Spinal cord (tissue), 10 donors: ENCODE measurements at places on chromosomes 6 and 20.
A peak's percentile ranks its signal among the peaks of the same experiment; 100 is the strongest.

DNA sequence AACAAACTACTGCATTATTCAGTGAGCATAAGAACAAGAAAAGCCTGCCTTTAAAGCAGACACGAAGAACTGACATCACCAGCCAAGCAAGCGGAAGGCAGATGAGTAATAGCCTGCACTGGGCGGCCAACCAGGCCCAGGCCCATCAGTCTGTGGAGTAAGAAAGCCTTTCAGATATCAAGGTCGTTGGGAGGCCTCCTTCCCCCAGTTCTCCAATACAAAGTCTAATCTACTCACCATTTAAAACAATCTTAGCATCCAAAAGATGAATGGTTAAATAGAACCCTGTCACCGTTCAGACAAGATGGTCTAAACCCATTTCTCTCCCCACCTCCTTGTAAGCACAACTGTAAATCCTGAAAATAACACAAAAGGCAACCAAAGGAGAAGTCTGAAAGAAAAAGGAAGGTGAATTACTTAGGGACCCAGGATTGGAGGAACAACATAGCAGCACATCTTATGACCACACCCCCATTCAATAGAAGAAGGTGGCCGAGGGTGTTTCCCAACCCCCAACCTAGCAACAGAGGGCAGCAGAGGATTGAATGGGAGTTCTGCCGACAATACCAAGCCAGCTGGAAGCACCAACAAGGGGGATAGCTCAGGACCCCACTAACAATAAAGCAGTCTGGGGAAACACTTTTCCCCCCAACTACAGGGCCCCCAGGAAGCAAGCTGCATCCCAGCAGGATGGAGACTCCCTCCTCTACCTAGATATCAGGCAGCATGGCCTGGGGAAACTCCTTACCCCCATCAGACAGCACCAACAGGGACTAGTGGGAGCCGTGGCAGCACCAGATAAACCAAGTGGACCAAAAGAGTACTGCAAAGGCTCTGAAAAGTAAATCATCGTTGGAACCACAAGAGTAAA is 67.9 kb downstream of the ZHX3 start:
- DNase-seq, result no peak

DNA sequence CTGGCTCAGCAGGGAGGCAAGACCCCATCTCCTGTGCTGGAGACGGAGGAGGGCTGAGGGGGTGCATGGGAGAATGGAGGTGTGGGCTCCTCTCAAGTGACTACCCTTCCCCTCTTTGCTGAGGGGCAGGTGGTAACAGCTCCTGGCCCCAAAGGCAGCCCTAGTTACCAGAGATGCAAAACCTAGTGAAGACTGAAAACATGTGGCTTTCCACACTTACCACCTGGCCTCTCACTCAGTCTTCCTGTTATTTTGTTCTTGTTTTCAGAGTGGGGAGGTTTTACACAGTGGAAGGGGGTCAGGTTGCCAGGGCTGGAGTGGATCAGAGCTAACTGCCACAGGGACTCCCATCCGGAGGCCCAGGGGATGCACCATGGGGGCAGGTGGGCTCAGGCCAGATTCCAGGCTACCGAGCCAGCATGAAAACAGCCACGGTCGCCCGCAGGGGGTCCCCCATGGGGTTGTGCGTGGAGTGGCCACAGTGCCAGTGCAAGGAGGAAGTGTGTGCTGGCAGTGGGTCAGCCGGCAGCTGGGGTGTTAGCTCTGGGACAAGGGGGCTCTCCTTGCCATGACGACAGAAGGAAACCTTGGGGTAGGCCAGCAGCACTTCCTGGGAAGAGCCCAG is 21.1 kb downstream of the MYT1 start:
- DNase-seq, result no peak

GRCh38 chr6:43668151-43669028 is 19.2 kb downstream of the MRPS18A start:
- no peak for DNase-seq

GRCh38 chr6:154994836-154995253 is 270 bp upstream of the TIAM2 start:
- DNase-seq, result no peak

DNA sequence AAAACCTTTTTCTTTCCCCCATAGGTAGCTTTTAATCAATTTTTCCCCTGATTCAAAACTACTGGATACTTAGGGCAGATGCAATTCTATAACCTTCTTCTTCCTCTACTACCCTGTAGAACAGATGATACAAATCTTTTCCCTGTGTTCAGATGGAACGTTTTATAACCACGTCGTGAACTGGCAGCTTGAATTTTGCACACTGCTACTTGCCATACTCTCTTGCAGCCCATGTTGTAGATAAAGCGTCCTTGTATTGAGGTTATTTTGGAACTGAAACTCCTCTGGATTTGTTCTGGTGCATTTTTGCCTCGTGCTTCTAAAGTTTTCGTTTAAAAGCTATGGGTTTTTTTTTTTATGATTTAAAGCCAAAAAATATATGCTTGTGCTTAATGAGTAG is 440.2 kb downstream of the RFPL4B start:
- DNase-seq, result no peak

- peak; percentile 31 for DNase-seq
Measured at GRCh38 chr6:23218751-23219150, 649.4 kb downstream of the HDGFL1 start.

DNA sequence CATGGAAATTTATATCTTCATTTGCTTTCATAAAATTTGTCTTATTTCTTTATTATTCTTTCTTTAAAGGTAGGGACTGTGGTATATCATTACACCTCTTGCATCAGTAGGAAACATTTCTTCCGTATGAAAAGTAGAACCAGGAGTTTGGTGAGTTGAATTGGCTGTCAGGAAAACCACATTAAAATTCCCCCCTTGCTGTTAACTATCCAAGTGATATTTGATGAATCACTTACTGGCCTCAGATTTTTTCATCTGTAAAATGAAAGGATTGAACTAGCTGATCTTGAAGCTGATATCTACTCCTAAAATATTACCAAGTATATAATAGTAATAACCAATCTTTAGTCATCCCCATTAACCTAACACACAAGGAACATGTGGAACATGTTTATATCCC is 460.9 kb downstream of the GJA1 start:
- no peak for DNase-seq

GRCh38 chr20:59577037-59577808 is 27.1 kb upstream of the PHACTR3 start:
- peak; percentile 29 for DNase-seq

- DNase-seq, result no peak
Measured at GRCh38 chr6:130132286-130132701, 90.5 kb downstream of the SAMD3 start.

- no peak for DNase-seq
Measured at GRCh38 chr20:31566658-31567379, 38.3 kb upstream of the ID1 start.

DNA sequence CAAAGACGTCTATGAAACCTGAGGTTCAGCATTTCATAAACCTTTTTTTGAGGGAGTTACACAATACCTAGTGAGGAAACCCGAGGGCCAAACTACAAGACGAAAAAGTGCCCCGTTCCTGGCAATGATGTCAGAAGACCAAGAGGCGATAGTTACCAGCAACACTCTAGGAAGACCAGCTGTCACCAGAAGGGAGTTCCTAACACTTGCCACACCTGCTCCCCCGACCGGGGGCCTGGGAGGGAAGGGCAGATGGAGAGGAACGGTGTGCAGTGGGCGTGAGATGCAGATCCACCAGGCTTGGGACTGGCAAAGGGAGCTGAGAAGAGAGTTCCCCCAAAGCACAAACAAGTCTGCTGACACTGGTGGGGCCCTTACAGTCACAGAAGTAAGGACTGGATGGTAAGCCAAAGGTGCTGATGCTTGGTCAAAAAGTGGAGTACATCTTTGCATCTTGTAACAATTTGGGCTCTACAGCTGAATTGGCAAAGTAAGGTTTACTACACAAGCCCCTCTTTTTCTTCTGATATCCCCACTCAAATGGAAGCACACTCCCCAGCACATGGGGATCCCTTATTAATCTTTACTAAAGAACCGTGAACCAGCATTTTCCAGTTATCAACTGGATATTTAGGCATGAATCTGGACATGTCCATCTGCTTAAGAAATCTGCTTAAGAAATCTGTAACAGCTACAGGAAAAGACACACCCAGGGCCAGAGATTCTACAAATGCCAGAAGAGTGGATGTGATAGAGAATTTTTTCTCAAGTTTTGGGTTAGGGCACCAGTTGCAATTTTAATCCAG is 38.5 kb downstream of the PANK2 start:
- no peak for DNase-seq

DNA sequence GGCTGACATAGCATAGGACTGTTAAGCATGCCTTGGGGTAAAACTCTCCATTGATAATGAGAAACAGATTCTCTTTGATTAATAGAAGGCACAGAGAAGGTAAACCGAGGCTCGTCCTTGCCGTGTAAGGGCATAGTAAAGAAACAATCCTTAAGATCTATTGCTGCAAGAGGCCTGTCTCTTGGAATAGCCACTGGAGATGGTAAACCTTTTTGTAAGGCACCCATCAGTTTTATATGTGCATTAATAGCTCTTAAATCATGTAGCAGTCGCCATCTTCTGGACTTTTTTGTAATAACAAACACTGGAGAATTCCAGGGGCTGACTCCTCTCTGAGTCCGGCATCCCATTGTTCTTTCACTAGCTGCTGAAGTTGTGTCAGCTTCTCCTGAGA is 8.4 kb upstream of the ABHD12 start:
- peak; percentile 87 for DNase-seq

GRCh38 chr20:48745330-48745729 is 82.5 kb downstream of the PREX1 start:
- DNase-seq, result no peak

- DNase-seq, result peak; percentile 4
Measured at GRCh38 chr6:45626087-45626891, 248.6 kb upstream of the SUPT3H start.

- DNase-seq, result no peak
Measured at GRCh38 chr6:170052991-170053821, 237.7 kb downstream of the DLL1 start.

- no peak for DNase-seq
Measured at GRCh38 chr20:15784020-15784419, 789.2 kb downstream of the KIF16B start.

- no peak for DNase-seq
Measured at GRCh38 chr20:49684335-49684997, 29.2 kb downstream of the B4GALT5 start.

DNA sequence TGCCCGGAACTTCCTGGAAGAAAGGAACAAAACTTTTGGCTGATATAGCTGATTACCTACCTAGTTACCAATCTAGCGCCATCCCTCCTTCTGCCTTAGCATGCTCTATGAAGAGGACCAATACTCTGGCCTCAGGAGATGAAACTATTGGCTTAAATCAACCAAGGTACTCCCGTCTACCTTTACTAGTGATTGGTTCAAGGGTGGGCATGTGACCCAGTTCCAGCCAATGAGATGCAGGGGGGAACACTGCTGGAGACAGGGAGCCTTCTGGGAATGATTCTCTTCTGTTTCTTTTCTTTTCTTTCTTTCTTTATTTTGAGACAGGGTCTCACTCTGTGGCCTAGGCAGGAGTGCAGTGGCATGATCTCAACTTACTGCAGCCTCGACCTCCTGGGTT is 72.6 kb upstream of the CCDC167 start:
- DNase-seq, result no peak

GRCh38 chr6:17093686-17094085 is 8.2 kb upstream of the STMND1 start:
- no peak for DNase-seq

DNA sequence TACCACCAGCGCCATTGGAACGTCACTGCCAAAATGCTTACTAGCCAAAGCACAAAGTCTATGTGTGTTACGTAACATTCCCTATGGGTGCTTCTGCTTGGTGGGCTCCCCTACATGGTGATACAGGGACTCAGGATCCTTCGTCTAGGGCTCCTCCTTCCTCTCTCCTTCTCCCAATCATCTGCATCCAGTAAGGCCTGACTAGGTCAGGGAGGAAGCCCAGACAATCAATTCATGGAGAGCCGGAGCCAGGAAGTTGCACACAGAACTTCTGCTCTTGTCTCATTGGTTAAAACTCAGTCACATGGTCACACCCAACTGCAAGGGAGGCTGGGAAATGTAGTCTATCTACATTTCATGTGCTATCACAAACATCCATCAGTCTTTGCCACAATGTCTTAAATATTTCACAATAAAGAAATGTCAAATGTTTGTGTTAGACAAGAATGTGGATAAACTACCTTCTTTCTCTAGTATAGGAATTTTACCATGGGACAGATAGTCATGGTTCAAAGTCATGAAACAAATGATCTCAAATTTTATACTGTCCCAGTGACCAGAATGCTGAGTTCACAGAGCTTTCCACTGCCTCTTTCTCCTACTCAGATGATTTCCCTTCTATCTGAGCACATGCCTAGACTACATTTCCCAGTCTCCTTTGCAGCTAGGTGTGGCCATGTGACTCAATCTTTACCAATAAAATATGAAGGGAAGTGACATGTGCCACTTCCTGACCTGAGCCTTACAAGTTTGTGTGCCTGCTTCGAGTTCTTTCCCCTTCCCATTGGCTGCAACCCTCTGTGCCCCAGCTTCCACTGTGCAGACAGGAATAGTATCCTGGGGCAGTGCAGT is 9.3 kb upstream of the KCNK15 start:
- DNase-seq, result no peak

GRCh38 chr6:165729307-165729936 is 66.4 kb upstream of the PDE10A start:
- DNase-seq, result no peak
